ENCODE measurements at places on chromosomes 12 and 14.
A peak's percentile ranks its signal among the peaks of the same experiment; 100 is the strongest.

GRCh38 chr12:124814741-124815613 lies 48.7 kb downstream of the SCARB1 start:
- no peak for DNase-seq

DNA sequence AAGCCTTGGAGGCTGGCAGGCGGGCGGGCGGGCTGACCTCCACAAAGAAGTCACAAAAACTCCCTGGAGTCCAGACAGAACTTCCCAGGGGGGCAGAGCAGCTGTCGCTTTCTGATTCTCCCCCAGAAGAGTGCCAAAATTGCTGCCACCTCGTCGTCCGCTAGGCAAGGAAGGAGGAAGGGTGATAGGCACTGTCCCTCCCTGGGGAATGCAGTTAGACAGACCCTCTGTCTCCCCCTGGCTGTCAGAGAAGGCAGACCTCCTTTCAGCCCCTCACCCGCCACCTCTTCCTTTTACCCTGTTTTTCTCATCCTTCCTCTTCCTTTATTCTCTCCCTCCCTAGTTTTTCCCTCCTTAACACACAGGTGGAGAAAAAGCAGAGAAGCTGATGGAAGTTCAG lies 18.7 kb downstream of the GRIN2B start:
- no peak for DNase-seq

- DNase-seq = no peak
These were observed 67.5 kb upstream of the C14orf180 start for GRCh38 chr14:104512061-104512460.

GRCh38 chr12:65926119-65926908 lies 102.0 kb downstream of the HMGA2 start:
- DNase-seq = no peak

DNA sequence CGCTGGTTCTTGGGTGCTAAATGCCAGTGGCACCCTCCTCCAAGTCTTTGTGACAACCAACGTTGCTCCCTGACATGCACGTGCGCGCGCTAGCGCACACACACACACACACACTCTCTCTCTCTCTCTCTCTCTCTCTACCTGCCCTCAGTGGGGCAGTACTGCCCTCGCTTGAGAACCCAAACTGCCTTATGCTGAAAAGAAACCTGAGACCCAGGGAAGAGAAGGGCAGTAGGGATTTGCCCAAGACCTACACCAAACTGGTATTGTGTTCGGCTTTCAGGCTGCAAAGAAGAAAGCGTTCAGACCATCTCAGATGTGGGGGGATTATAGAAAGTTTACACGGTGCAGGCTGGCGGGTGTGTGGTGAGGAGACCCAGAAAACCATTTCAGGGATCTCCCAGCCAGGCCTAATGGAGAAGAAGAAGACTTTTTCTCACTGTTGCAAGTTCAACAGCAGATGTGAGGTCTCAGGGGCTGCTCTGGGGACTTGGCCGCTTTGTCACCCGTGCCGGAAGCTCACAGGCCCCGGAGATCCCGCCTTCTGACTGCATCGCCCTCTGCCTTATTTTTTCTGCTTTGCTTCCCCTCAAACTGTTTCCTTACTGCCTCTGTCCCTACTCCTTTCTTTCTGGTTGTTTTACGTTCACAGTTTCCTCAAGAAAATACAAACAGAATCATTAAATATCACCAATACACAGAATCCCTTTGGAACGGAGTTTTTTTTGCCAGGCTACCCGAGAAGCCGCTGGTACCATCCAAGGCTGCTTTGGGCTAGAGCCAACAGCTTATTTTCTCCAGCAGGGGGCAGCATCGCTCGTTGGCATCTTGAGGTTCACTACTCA lies 82.4 kb downstream of the PPM1A start:
- DNase-seq = peak; percentile 84

DNA sequence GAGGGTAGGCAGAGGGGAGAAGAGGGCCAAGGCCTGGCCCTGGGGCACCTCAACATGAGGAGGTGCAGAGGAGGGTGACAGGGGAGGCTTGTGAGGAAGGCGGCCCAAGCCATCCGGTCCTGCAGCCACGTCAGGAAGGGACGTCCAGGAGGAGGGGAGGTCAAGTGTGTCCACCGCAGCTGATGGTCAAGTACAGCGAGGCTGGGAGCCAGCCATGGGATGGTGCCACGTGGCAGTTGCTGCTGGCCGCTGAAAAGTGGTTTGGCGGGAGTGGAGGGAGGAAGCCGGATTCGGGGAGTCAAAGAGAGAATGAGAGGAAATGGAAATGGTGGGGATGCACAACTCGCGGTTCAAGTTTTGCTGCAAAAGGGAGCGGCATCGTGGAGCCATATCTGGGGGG lies 41.2 kb downstream of the PRIMA1 start:
- DNase-seq = no peak

DNA sequence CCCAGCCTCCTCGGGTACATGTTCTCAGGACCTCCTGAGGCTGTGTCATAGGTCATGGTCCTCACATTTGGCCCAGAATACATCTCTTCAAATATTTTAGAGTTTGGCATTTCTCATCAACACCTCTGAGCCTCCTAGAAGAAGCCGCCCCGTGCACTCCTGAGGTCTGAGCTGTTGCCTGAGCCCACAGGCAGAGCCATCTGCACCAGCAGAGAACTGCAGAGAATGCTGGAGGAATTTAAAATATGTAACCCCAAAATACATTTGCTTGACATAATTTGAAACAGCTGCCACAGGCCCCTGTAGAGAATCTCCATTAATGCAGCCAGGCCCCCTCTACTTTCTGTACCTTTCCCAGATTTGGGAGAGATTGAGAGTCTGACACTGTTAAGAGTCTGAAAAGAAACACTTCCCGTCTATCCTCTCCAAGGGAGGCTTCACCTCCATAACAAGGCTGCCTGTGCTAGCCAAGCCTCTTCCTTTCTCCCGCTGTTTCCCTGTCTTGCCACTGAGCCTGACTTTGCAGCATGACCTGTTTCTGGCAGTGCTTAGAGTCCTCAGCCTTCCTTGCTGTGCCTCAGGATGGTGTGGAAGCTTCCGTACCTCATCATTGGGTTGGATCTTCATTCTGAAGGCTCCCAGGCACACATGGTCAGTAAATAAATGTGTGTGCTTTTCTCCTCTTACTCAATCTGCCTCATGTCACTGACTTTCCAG lies 95.4 kb upstream of the SFSWAP start:
- no peak for DNase-seq

DNA sequence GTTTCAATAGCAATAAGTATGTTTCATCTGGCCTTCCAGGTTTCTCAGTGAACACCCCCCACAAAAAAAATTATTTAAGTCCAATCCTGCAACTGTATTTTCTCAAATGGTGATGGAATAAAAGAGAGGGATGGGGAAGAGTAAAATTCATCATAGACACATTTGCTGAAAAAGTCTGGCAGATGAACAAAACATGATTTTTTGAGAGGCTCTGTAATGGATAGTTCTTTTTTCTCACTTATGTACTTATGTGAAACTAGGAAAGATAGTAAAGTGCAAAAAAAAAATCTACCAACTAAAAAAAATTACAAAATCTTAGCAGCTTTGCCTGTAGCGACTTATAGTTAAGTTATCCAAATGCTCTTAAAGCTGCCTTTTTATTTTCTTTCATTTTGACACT lies 412.4 kb downstream of the FOXG1 start:
- no peak for DNase-seq

GRCh38 chr12:65911321-65911720 lies 87.0 kb downstream of the HMGA2 start:
- no peak for DNase-seq

DNA sequence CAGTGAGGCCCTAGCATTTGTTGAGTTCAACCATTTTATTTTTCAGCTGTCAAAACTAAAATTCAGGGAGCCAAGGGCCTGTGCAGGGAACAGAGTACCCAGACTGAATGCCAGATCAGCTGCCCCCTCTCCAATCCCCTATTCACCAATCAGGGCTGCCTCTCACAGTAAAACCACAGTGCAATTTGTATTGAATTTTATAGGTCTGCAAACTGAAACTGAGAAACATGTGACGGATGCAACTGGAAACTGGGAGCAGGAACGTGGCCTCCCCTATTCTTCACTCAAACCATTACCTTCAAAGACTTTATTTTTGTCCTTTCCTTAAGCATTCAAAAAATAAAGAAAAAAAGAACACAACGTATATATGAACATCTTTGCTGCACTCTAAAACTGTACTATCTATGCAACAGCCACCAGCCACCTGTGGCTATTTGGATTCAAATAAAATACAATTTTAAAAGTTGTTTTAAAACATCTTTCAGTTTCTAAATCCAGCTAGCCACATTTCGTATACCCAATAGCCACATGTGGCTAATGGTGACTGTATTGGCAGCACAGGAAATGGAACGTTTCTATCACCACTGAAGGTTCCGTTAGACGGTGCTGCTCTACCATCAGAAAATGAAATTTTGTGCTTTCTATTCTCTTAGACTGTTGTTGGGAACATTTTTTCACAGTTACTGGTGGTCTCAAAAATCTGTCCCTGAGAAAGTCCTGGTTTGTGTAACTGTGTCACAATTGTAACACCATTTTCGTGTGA lies 371.3 kb upstream of the FAR2 start:
- DNase-seq = no peak

DNA sequence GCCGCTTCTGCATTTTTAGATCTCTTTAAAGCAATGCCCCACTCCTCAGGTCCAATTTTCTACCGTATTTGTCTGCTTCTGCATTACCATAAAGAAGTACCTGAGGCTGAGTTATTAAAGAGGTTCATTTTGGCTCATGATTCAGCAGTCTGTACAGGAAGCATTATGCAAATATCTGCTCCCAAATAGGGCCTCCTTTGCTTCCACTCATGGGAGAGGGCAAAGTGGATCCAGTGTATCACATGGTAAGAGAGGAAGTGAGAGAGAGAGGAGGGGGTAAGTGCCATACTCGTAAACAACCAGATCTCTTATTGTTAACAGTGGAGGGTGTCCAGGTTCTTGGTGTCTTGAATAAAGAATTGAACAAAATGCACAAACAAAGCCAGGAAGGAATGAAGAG lies 316.1 kb upstream of the SEL1L start:
- no peak for DNase-seq

DNA sequence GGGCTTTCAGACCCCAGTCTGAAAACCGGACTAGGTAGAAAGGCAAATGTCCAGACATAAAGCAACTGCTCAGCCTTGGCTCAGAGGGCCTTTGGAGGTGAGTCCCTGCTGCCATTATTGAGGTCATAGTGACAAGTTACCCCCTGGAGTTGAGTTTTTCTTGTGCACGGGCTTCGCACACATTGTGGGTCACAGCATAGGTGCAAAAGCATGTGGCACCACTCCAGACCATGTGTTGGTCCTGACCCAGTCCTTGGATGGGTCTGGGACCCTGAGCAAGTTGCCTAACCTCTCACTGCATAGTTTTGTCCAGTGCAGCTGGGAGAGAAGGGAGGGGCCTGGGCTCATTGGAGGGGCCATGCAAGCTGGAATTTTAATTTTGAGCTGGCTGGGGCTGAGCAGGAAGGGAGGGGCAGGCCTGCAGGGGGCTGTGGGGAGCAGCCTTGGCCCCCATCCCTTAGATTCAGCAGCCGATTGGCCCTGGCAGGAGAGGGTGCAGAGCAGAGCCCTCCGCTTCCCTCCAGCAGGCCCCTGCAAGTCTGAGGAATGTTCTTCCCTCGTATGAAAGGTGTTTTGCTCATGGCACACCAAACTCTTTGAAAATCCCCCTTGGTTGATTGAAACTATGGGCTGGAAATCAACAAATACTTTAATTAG lies 4.2 kb upstream of the KRT5 start:
- DNase-seq = no peak

- no peak for DNase-seq
These were observed 4.7 kb downstream of the GPX2 start for GRCh38 chr14:64937821-64938193.

DNA sequence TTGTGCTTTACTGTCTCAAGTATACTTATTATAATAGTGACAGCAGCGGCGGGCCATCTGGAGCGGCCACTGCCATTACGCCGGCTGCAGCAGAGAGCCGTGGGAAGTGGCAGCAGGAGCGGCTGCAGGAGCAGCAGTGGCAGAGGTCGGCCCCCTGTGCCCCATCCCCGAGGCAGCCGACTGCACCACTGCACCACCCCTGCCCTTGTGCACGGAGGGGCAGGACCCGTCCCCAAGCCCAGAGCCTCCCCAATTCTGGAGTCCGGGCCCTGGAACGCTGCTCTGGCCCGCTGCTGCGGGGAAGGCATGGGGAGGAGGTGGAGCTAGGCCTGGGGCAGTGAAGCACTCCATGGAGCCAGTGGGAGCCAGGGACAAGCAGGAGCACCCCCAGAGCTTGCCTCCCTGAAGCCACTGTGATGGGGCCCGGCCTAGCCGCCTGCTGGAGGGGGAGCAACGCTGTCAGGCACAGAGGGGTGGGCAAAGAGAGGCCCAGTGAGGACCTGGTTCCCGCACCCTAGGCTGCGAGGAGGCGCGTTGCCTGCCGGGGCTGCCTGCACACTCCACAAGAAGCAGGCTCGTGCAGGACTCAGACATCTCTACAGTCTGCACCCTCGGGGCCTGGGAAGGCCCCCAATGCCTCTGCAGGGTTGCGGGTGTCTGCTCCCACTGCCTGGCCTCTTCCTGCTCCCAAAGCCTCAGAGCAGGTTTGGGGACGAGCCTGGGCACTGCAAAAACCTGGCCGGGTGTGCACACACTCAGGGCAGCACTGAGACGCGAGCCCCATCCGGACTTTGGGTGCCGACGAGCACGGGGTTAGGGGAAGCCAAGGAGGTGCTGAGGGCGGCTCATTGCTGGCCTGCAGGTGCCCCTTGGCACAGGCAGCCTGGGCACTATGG lies 74.2 kb upstream of the RASSF8 start:
- DNase-seq = no peak

GRCh38 chr12:93944201-93944600 lies 204.2 kb upstream of the PLXNC1 start:
- no peak for DNase-seq

GRCh38 chr12:27003421-27004381 lies 10.5 kb downstream of the TM7SF3 start:
- no peak for DNase-seq

- no peak for DNase-seq
These were observed 328.8 kb upstream of the DIO3 start for GRCh38 chr14:101232340-101233020.

- peak; percentile 53 for DNase-seq
These were observed 1.3 kb downstream of the TRAF3 start for GRCh38 chr14:102778338-102779083.

DNA sequence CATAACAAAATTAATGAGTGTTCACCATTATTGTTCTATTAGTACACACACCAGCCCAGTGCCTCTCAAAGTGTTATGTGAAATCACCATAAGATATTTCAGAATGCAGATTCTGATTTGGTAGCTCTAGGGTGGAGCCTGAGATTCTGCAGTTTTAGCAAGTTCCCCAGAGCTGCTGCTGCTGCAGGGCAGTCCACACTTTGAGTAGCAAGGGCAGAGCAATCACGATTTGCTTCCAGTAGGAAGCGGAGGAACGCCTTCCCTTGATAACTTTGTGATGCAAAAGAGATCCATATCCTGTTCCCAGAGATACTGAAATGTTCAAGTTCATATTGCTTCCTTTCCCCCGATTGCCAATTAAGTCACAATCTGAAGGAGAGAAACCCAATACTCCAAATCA lies 57.9 kb downstream of the SLC17A8 start:
- DNase-seq = no peak

DNA sequence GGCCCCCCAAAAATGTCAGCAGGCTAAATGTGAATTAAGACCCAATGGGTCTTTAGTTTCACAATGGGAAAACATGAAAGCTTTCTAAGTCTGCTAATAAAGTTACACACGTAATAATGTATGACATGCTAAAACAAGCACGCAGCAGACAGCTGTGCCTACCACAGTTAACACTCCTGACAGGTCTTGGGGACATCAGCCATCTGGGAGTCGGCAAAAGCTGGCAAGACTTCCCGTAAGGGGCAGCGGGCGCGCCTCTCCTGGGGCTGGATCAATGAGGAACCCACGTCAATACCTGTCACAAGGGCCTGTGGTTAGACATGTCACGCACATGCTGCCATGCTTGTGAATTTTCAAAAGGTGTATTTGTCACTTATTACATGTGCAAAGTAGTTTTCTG lies 45.0 kb downstream of the ACTN1 start:
- DNase-seq = no peak
